ENCODE measurements at places on chromosomes 1 and 21.
A peak's percentile ranks its signal among the peaks of the same experiment; 100 is the strongest.

DNA sequence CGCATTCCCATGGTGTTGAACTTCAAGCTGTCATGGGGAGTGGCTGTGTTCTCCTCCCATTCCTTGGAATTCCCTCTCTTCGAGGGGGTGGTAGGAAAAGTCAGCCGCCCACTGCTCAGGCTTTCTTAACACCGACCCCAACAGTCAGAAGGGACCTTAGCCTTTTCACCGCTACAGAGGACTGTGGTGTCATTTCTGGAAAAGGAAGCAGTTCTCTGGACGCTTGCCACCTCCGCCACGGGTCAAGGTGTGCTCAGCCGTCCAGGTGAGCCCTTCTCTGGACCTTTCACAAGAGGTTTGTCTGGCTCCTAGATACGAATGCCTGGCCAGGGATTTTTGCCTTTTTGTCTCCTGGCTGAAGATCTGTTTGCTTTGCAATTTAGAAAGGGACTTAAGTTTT, 31.8 kb downstream of the CLIC6 start:
- DNase-seq = no peak

GRCh38 chr1:78101514-78101913, 55.7 kb downstream of the GIPC2 start:
- no peak for DNase-seq

- no peak for DNase-seq
Measured at GRCh38 chr1:216626394-216627067, 96.7 kb downstream of the ESRRG start.

DNA sequence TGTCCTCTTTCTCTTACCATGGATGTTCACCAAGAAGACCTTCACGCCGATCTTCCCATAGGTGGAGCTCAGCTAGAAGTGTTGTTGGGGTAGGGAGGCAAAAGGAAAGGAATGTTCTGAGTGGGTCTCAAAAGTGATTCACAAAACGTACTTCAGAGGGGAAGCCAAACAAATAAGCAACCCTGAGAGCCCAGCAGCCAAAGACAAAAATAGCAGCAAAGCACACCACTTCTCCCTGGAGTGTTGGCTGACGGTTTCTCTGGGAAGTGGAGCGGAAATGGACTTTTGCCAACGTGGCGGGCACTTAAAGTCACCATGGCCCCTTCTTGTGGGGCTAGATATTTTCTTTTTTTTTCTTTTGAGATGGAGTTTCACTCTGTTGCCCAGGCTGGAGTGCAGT, 23.1 kb downstream of the SLC26A9 start:
- peak; percentile 67 for DNase-seq

DNA sequence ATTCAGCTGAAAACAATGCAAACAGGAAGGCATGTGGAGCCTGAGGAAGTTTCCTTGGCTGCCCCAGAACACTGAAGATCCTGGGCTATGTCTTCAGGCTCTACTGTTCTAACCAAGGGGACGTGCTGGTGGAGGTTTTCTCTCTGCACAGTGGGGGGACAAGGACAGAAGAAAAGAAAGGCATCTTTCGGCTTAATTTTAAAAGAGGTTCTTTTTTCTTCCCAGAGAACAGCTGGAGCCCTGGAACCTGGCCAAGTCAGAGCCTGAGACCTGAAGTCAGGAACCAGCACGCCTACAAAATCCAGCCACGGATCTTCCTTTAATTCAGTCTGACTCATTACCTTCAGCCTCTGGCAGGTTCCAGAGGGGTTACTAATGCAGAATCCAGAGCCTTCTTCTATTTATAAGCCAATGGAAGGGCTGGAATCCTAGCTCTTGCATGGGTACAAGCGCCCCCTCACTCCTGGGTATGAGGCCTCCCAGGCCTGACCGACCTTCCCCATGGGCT, 19.8 kb downstream of the CTNNBIP1 start:
- DNase-seq = no peak

DNA sequence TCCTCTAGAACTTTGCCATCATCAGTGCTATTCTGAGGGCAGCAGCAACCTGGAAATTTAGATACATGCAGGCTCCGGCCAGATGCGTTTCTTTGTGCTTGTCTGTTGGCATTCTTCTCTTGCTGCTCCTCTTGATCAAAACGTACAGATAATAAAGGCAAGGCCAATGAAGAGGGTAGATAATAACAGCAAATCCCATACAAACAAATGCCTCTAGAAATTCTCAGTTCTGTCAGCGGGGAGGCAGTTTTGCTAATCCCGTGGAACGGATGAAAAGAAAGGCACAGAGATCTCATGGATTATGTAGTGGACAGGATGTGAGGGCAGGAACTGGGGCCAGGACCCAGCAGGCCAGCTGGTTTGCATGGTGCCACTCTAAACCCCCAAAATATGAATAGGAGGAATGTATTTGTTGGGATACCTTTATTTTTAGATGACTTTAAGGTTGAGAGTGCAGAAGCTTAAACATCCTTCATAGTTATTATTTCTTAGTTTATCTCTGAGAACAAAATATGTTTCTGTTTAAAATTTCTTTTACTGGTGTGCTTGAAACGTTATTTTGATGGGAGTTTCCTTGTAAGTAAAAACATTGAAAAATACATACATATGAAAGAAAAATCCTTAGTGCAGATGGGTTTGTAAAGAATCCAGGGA, 1.5 kb downstream of the ITSN1 start:
- peak; percentile 23 for DNase-seq

DNA sequence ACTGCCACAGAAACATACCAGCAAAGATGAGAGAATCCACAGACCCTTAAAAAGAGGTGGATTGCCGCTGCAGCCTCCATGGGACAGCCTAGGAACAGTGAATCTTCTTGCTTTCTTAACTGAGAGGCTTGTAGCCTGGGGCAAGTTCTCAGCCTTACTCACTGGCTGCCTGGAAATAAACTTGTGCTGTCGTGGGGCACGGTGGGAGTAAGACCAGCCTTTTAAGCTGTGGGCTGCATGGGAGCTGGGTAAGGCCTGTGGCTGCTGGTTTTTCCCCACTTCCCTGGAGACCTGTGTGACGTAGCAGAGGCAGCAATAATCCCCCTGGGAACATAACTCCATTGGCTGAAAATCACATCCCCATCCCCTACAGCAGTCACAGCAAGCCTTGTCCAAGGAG, 30.8 kb downstream of the CD2 start:
- DNase-seq = no peak

DNA sequence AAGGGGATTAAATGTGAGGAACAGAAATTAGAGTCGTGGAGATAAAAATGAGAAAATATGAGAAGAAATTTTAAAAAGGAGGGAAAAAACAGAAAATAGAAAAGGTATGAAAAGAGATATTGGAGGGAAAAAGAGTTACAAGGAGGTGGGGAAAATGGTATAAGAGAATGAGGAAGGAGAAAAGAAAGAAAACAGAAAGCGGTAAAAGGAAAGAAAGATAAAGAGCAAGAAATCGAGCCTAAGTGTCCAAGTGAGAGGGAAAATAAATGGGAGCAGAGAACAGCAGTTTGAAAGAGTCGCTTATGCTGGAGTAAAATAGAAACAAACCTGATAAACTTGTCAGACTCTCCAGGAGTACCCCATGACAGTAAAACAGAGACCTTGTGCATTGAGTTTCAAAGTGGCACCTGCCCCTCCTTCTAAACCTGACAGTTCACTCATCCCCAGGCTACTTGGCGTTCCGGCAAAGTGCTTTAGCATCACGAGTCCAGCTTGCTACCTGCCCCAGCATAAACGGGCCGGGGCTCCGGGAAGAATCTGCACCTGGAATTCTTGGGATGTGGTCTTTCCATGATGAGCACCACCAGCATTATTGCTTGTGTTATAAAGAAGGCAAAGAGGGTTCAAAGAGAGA, 585 bp downstream of the NEGR1 start:
- DNase-seq = peak; percentile 35

GRCh38 chr1:22592051-22592450, 28.8 kb downstream of the EPHA8 start:
- no peak for DNase-seq

- no peak for DNase-seq
Measured at GRCh38 chr1:189899686-189900425, 577.8 kb downstream of the BRINP3 start.

DNA sequence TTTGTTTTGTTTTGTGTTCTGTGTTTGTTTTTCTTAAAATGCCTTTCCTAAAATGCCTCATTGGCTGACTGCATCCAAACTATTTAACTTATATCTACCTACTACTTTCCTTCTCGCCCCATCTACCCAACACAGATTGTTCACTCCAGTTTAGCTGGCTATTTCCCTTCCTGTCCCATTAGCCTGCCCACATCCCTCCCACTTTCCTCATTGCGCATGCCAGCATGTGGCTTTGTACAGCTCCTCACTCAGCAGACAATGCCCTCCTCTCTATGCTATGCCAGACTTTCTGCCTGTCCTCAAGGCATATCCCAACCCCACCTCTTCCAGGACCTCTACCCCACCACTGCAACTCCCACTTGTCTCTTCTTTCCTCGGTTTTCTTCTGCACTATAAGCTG, 94.7 kb upstream of the C1orf21 start:
- DNase-seq = no peak

DNA sequence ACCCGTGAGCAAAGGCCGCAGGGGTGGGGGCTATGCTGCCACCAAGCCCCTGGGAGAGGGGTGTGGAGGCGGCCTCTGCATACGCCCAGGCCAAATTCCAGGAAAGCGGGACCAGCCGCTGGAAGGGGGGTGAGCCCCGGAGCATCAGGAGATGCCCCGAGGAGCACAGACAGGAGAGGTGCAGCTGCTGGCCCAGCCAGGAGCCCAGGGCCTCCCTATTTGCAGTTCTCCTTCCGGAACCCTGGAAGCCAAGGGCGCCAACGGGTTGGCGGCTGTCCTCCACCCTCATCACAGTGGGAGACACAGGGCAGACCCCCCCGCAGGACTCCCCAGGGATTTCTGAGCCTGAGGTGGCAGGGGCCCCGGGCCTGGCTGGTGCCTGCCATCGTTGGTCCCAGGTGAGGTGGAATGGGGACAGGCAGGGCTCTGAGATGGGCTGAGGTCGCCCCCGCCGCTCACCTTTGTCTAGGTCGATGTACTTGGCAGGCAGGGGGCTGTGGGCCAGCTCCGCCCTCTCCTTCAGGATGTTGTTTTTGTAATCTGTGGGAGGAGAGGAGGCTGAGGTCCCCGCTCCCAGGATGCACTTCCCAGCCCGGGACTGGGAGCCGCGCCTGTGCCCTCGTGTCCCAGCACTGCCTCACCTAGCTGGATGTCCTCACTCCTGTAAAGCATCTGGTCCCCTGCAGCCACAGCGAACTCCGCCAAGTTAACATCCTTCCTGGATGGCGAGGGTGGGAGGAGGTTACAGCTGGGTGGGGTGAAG, 4.4 kb upstream of the DVL1 start:
- no peak for DNase-seq

DNA sequence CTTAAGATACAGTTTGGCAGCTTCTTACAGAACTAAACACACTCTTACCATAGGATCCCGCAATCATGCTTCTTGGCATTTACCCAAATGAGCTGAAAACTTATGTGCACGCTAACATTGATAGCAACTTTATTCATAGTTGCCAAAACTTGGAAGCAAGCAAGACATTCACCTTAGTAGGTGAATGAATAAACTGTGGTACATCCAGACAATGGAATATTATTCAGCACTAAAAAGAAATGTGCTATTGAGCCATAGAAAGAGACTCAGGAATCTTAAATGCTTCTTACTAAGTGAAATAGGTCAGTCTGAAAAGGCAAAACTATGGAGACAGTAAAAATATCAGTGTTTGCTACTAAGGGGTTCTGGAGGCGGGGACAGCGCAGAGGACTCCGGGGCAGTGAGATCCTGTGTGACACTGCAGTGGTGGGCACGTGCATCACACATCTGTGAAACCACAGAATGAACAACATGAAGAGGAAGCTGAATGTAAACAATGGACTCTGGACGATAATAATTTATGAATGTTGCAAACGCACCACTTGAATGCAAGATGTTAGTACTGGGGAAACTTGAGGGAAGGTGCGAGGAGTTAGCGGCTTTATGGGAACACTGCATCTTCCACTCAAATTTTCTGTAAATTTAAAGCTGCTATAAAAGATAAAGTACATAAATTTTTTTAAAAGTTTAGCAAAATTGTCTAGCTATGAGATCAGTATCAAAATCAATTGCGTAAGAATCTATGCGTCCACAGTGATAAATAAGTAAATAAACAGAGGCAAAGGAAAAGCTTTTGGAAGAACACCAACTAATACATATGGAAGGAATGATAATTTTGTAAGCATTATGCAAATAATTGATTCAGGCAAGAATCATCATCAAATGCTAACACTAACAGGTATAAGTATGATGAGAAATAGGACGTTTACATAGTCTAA, 15.4 kb upstream of the SPATC1L start:
- no peak for DNase-seq

GRCh38 chr1:161200992-161201835, 953 bp upstream of the NDUFS2 start:
- DNase-seq = peak; percentile 63

GRCh38 chr1:9169601-9170137, 40.8 kb upstream of the GPR157 start:
- DNase-seq = no peak

GRCh38 chr1:28530456-28530855, 22.4 kb upstream of the TRNAU1AP start:
- DNase-seq = no peak

GRCh38 chr1:24384251-24385090, 29.1 kb downstream of the STPG1 start:
- no peak for DNase-seq

GRCh38 chr1:182875889-182876288, 36.7 kb downstream of the DHX9 start:
- DNase-seq = no peak

DNA sequence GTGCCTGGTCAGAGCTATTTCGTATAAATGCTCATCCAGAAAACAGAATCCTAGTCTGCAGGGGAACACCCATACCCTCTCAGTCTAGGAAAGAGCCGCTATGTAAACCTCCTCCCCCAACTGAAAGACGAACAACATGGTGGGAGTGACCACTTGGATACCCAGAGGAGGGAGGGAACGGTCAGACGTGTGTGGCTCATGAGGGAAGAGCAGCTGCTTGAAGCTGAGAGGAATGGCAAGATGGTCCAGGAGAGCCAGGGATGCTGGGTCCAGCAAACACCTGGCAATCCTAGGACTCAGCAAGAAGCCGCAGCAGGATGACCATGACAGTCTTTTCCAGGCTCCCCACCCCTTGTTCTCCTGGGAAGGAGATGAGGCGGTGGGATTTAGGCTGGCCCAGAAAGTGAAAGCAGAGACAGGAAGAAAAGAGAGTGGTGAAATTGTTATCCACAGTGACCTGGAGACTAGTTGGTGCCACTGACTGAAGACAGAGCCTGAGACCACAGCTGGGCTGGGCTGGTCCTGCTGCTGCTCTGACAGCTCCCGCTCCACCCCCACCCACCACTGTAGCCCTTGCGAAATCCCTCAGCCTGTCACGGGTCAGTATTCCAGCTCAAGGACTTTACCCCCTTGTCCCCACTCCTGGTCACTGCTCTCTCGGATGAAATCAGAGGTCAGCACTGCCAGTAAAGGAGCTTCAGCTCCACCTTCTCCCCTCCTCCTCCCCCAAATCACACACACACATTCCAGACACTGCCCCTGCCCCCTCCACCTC, 3.6 kb downstream of the CERS2 start:
- DNase-seq = peak; percentile 62

- DNase-seq = no peak
Measured at GRCh38 chr1:204782118-204782700, 88.5 kb upstream of the NFASC start.
